ENCODE measurements at places on chromosomes 13 and 19.

DNA sequence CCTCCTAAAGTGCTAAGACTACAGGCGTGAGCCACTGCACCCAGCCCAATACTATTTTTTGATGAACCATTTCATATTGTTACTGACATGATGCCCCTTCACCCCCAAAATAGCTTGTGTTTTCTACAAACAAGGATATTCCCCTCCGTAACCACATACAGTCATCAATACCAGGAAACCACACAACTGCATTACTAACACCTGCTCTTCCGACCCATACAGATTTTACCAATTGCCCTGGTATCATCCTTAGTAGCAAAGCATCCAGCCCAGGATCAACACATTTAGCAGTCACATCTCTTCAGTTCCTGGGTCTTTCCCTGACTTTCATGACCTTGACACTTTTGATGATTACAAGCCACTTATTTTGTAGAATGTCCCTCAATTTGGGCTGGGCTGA is 33.6 kb downstream of the KCTD15 start:
- no peak for DNase-seq

DNA sequence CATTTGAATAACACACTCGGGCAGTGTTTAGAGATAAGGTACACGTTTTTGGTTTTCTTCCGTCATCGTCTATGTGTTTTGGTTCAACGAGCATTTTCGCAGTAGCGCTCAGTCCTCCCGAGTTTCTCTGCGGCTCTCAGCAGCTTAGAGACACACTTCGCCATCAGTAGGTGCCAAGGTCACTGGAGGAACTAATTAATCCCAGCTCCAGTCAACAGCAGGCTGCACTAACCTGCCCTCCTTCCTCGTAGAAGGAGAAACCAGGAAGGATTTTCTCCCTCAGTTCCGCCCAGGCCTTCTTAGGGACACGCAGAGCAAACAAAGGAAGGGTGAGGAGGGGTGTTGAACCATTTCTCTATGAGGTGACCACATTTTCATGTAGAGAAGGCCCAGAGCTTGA is 12.6 kb downstream of the MBNL2 start:
- no peak for DNase-seq

DNA sequence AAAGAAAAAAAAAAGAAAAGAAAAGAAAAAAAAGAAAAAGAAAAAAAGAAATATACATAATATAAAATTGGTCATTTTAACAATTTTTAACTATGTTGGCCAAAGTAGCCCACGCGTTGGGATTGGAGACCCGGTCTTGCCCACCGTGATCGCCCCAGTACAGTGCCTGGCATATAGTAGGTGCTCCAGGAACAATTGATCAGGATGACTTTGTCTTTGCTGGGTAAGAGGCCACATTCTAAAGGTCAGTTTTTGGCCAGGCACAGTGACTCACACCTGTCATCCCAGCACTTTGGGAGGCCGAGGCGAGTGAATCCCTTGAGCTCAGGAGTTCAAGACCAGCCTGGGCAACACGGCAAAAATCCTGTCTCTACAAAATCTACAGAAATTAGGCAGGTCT is 3.8 kb upstream of the ANGPTL4 start:
- DNase-seq: no peak

- DNase-seq: no peak
Observed at GRCh38 chr13:110665491-110666254, 40.2 kb downstream of the CARS2 start.

- peak; percentile 84 for DNase-seq
Observed at GRCh38 chr13:105925496-105925895, 610.0 kb downstream of the EFNB2 start.

DNA sequence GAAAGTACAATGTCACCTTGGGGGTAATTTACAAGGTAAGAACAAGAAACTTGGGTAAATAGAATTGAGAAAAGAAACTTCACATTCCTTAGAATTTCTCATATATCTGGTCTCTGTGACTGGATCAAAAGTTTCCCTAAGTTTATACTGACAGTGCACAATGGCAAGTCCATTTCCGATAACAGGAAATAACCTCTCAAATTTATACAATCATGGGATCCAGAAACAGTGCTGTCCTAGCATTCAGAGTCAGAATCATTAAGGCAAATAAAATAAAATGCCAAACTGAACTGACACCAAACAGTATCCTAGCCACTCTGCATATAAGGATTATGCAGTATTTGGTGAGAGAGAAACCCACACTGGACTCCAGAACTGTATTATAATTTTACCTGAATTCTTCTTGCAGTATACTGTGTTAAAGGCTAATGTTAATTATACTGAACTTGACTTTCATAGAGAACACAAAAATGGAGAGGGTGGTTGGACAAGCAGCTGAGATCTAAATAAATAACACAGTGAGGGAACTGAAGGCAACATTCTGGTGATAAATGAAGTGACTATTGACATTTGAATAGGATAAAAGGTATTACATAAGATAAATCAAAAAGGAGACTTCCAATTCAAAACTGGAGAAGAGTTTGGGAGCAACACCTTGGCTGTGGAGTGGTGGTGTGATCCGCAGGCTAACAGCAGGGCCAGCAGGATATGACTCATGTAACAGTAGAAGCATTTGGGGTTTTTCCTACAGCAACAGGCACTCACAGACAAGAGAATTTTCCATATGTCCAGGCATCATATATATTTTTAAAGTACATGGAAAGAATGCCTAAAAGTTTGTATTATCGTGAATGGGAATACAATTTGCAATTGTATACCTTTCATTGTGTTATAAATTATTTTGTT is 932.5 kb upstream of the MIR17HG start:
- peak; percentile 67 for DNase-seq

DNA sequence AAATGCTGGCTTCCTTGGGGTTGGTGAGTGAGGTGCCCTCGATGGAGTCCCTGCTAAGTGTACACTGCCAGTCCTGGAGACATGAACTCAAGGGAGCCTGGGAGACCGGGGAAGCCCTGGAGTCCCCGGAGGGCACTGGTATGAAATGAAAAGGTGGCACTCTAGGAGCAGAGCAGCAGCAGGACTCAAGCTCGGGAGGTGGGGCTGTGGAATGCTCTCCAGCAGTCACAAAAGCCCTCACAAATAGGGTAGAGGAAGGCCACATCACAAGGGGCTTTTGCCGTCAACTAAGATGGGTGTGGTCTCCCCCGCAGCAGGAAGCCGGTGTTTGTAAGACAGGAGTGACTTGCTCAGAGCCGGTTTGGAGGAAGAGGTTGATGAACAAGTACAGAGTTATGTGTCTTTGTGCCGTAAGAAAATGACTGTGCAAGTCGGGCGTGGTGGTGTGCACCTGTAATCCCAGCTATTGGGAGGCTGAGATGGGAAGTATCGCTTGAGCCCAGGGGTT is 19.3 kb downstream of the CCNE1 start:
- no peak for DNase-seq

DNA sequence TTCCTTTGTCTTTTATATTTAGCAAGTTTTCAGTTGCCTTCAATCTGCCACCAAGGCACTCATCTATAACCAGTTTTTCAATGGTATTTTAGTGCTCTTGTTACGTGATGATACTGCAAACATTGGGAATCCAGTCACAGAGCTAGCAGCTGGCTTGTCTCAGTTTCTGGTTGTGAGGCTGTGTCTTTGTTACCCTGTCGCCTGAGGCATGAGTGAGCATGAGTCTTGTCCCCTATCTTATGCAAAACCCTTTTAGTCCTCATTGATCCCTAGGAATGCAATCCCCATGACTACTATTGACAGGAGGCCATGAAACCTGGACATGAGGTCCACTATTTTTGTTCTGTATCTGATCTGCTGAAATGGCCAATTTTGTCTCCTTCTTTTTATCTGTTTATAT is 391.0 kb downstream of the LMO7 start:
- DNase-seq: no peak

GRCh38 chr13:34640993-34641330 is 301.1 kb upstream of the NBEA start:
- no peak for DNase-seq

DNA sequence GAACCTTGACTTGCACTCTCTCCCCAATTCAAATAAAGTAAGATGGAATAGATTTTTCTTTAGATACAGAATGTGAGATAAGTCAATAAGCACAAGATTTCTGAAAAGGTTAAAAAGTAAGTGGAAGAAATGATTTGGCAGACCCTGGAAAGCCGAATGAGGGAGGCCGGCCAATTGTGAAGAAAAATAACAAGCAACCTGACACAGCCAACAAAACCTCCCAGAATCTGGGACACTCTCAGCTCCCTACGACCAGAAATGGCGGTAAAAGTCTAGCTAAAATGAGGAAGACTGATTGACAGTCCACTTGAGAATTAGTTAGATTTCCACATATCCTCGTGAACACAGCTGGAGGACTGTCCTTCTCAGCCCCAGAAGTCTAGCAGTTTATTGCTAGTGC is 85.4 kb downstream of the KLF12 start:
- no peak for DNase-seq

GRCh38 chr13:37769078-37769477 is 100.5 kb downstream of the TRPC4 start:
- DNase-seq: no peak

DNA sequence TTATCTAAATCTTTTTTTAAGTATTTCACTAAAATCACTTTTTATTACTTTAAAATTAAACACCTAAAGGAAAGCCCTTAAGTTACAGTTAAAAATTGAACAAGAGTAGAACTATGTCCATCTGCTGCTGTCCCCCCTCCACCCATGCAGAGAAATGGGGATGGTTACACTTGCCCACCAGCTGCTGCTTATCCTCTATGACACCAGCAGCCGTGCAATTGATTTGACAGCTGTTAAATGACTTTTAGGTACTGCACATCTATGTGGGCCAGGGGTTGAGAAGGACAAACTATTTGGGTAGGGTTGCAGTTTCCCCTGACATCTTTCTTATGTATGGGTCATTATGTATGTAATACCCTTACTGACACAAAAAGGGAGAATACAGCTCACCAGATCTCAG is 77.2 kb downstream of the TBC1D4 start:
- no peak for DNase-seq

GRCh38 chr13:100694722-100695508 is 20.3 kb upstream of the TMTC4 start:
- peak; percentile 55 for DNase-seq

- peak; percentile 67 for DNase-seq
Observed at GRCh38 chr13:76836311-76836710, 49.9 kb downstream of the KCTD12 start.

DNA sequence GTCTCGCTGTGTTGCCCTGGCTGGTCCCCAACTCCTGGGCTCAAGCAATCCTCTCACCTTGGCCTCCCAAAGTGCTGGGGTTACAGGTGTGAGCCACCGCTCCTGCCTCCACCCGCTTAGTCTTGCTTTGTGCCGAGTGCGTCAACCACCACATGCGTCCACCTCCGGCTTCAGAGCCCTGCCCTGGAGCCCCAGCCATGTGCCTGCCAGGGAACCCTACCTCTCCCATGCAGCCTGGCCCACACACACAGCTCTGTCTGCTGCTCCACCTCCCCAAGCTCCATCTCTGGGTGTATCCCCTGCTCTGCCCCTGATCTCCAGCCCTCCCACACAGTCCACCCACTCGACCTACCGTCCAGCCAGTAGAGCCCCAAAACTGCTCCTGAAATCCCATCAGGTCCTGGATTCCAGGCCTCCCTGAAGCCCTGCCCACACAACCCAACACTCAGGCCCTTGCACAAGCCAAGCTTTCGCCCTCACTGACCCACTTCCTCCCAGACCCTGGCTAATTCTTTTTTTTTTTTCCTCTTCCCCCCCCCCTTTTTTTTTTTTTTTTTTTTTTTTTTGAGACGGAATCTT is 9.6 kb downstream of the CYP2F1 start:
- no peak for DNase-seq

DNA sequence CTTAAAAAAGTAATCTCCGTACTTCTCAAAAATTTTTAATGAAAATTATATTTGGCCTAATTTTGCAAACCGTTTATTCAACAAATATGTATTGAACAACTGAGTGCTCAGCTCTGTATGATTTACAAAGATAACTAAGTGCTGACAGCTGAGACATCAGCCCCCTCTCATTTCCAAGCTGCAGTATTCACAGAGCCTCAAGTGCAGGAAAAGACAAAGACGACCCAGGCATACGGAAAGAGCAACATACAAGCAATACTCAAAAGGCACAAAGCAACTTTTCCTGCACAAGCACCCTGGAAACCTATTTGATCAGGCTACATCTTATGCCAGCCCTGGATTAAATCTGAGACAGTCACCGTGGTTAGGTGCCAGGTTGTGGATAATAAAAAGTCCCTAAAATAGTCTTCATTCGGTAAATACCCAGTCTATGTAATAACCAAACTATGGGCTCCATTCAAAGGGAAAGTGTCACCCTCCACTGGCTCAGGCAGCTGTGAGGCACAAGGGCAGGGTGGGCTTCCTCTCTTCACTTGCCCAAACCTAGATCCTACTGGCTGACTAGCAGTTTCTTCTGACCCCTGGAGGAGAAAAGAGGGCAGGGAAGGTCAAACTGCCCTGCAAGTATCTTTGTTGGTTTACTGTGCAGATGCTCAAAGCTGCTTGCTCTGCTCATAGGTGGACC is 65.5 kb downstream of the TBC1D4 start:
- peak; percentile 18 for DNase-seq

GRCh38 chr13:45792827-45793303 is 58.7 kb downstream of the SIAH3 start:
- no peak for DNase-seq

GRCh38 chr13:102251817-102252216 is 150.0 kb downstream of the FGF14 start:
- no peak for DNase-seq

DNA sequence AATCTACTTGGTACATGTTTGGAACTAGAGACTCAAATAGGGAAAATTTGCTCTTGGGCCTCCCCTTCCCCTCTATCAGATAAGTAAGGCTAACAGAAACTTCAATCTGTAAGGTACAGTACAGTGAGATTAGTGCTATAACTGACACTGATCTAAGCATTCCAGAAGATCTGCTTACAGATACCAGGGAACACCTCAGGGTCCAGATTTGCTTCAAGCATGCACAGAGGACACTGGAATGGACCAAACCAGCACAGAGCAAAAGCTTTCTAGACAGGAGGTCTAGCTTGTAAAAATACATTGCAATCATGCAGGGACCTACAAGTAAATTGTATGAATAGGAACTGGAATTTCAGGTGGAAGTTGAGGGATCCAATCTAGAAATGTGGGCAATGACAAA is 16.4 kb downstream of the DIAPH3 start:
- DNase-seq: no peak

- no peak for DNase-seq
Observed at GRCh38 chr19:5050067-5050656, 81.2 kb downstream of the KDM4B start.

- no peak for DNase-seq
Observed at GRCh38 chr13:30679483-30680330, 55.6 kb upstream of the ALOX5AP start.

- peak; percentile 48 for DNase-seq
Observed at GRCh38 chr13:32264407-32264806, 50.8 kb downstream of the ZAR1L start.

DNA sequence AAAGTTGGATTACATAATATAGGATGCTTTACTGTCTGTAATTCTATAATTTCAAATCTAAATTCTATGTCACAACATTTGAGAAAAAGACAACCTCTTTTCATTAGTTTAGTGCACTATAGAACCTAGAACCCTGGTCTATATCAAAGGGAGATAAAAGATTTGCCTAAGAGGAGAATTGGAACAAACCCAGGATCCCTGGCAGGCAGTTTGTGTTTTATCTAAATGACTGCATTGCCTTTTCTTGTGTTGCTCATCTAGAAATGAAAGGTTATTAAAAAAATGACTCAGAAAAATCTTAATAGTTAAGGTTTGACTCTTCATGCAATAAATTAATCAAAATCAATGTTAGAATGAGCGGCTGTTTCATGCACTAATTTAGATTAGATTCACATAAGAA is 96.7 kb downstream of the PCDH9 start:
- DNase-seq: no peak

GRCh38 chr19:44719262-44719701 is 20.3 kb downstream of the CEACAM16 start:
- DNase-seq: no peak

- DNase-seq: no peak
Observed at GRCh38 chr13:87680298-87680697, 9.1 kb downstream of the SLITRK5 start.

All from foreskin fibroblast (primary cell).